ENCODE measurements at places on chromosomes 6 and 20.

- peak; percentile 17 for DNase-seq
Observed at GRCh38 chr6:153130515-153131036, 506 bp downstream of the RGS17 start.

- no peak for DNase-seq
Observed at GRCh38 chr6:85186546-85187175, 263.2 kb upstream of the NT5E start.

DNA sequence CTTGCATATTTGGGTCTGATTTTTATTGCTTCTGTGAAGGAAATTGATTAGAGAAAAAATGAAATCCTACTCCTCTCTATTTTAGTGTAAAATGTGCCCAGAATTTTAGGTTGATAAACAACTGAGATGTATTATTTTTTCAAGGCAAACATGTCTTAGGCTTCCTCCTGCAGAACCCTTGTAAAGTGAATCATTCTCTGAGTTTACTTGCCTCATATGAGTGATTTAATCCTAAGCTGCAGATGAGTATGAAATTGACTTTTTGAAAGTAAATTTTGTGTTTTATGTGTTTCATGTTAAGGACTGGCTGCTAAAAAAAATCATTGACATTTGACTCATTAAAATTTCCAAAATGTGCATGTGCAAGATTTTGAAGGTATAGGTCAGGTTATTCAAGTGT is 138.5 kb upstream of the PHACTR1 start:
- no peak for DNase-seq

- DNase-seq: peak; percentile 16
Observed at GRCh38 chr6:4853782-4854511, 77.7 kb downstream of the CDYL start.

DNA sequence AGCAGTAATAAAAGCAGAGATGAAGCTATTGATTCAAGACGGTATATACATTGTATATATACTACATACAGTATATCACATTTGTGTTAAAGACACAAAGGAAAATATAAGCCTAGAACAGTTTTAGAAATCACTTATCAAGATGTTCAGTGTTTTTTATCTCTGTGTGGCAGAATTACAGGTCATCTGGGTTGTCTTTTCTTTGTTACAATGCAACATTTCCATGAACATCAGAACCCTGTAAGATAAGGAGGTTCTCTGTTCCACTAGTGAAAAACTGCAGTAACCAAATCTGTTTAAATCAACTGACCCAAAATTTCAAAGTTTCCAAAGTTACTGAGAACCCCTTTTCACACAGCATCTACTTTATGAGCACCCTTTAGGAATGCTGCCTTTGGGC is 42.2 kb downstream of the B4GALT5 start:
- no peak for DNase-seq

- no peak for DNase-seq
Observed at GRCh38 chr6:125814481-125814880, 23.7 kb downstream of the NCOA7 start.

DNA sequence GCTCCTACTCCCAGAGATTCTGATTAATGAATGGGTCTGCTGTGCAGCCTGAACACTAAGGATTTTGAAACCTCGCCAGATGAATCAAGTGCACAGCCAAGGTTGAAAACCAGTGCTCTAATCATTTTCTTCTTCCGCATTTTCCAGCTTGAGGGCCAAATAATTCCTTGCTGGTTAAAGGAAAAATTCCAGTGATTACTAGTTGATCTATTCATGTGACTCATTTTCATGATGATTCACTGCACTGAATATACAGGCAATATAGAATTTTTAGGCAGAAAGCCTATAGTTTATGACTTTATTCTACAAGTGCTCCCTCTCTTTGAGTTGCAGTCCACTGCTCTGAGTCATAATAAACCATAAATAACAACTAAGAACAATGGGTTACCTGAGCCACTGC is 80.6 kb upstream of the PROKR2 start:
- peak; percentile 30 for DNase-seq

GRCh38 chr6:11724286-11724685 is 54.3 kb downstream of the ADTRP start:
- no peak for DNase-seq

GRCh38 chr6:121780325-121781321 is 345.2 kb downstream of the GJA1 start:
- peak; percentile 40 for DNase-seq
